A549 treated with Mapracorat at 1 μM for 4 hours (cell line): ENCODE measurements at places on chromosomes 12 and 14. TPM values are rescaled to one million over a fixed set of nuclear protein-coding genes. Genes with fewer than 3 reads are reported as not detected.

PLEKHG7 gene
- total RNA-seq, result not detected in 5 replicates

ENDOU gene
- not detected in 5 replicates for total RNA-seq

MLXIP gene
- 29.3 to 44.5 TPM (median 41.9 TPM) in 5 replicates for total RNA-seq

MGST1 gene
- total RNA-seq, result 723 to 889 TPM (median 758 TPM) in 5 replicates

CCDC85C gene
- 28.5 to 41.9 TPM (median 37.4 TPM) in 5 replicates for total RNA-seq
